ENCODE measurements at places on chromosomes 5 and 9. TPM values are rescaled to one million over a fixed set of nuclear protein-coding genes. Genes with fewer than 3 reads are reported as not detected.

DNA sequence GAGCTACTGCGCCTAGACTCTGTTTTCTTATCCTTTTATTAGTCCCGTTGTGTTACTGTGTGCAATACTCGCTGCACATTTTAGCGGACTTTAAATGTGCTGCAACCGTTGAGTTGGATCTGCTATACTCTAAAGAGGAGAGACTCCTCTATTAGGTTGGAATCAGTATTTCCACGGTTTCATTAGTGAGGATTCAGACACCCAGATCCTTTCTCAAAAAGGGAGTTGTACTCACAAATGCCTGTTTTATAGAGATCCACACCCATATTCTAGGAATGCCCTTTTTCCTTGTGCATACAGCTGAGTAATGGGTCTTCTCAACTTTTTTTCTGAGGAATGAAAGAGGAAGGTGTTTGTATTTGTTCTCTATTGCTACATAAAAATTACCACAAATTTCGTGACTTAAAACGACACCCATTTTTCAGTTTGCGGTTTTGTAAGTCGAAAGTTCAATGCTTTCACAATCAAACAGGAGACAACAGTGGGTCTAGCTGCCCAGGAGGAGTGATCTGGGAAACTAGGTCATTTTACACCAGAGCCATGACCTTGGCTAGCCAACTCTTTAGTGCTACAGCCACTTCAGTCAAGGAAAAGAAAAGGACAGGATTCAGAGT, 52.8 kb upstream of the SLC44A1 start:
- no peak for DNase-seq

GRCh38 chr5:88380332-88380731, 111.7 kb upstream of the TMEM161B start:
- no peak for DNase-seq

Gene MEIKIN
- not detected for total RNA-seq

DNA sequence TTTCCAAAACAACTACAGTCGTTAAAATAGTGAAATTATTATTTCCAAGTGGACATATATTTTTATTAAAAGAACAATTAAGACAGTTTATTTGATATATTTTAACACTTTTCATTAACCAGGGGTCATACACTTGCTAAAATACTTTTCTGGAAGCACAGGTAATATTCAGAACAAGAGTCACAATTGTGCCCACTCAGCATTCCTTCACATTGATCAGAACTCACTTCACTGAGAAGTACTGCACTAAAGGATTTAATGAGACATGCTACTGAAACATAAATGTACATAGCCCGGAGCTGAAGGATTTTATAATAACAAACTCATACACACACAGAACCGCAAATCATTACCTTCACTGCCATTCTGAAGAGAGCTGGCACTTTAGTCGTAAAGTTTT, 361.8 kb downstream of the ARL15 start:
- no peak for DNase-seq

GRCh38 chr5:76717222-76718083, 1.5 kb downstream of the F2R start:
- DNase-seq: no peak

DNA sequence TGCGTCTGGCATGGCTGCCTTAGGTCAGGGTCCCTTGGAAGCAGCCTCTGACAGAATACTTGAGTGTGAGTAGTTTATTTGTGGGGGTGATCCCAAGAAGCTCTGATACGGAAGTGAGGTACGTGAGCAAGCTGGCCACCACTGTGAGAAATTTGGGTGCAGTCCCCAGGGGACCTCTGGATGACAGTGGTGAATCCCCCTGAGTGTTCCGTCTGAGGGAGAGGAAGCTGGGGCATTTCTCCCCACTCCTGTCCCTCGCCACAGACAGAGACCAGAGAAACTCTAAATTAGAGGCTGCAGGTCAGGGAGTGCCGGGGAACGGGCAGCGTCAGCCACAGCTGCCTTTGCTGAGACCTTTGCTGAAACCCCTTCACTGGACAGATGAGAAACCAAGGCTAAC, 155.9 kb upstream of the COL5A1 start:
- DNase-seq: no peak

DNA sequence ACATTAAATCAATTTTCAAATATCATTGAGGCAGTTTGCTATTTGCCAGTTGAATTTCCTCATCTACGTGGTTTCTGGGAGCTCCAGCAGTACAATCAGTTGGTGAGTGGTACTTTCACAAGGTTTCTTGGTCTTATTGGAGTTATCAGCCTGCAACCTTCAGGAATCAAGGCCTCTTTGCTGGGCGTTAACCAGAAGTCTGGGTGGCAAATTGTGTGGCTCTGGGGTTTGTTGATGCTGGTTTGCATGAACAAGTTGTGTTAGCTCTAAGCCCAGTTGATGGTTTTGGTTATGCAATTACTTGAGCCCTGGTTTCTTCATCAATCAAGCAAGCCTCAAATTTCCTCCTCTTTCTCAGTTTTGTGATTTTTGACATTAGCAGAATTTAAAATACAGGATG, 152.9 kb upstream of the ANKRD55 start:
- DNase-seq: no peak

DNA sequence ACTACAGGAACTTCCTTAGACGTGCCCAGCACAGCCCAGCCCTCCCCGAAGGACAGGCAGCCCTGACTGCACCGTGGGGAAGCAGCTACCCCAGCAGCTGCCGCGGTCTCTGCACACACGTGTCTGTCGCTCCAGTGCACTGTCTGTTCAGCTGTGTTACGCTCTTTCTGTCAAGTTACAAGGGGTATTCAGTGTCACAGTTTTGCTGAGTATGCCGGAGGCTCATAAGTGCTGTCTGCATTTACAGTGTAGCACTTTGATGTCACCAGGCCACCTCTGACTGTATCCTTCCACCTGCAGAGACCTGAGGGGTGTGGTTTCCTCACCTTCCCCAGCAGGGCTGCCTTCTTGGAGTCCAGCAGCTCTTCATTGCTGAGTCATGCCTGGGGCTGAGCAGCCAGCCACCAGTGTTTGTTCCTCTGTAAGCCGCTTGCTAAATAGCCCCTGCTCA, 126.8 kb downstream of the EHMT1 start:
- no peak for DNase-seq

GRCh38 chr9:70998962-70999361, 122.5 kb downstream of the TRPM3 start:
- no peak for DNase-seq

DNA sequence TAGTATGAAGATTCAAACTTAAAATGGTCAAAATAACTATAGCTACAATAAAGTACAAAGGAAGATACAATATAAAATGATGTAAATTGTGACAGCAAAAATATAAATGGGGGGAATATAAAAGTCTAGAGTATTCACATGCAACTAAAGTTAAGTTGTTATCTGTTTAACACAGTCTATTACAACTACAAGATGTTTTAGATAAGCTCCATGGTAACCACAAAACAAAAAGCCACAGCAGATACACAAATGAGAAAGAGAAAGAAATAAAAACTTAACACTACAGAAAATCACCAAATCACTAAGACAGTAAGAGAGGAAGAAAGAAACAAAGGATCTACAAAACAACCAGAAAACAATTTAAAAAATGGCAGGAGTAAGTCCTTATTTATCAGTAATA, 17.0 kb upstream of the SH3TC2 start:
- DNase-seq: no peak

GRCh38 chr9:31137176-31138160, 1247.0 kb upstream of the ACO1 start:
- DNase-seq: no peak

- DNase-seq: no peak
Measured at GRCh38 chr5:135095052-135095715, 61.2 kb upstream of the PITX1 start.

Gene SPATA31A3
- not detected for total RNA-seq

Gene CRHBP
- 1.4 TPM for total RNA-seq

DNA sequence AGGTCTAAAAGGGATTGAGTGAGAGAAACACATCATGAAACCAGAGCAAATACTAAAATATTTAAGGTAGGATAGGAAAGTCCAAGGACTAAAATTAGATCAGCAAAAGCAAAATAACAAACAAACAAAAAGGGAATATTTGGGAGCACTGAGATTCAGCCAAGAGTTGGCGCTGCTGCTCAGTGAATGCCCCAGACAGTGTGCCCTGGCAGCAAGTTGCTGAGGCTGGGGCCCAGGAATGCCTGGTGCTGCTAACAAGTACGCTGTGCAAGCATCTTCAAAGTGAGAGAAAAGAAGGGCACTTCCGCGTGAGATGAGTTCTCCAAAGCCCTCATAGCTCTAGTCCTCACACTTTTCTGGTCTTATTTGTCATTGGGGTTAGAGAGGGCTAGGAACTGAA, 603.3 kb downstream of the EFNA5 start:
- DNase-seq: no peak

Gene IFNA21
- total RNA-seq: not detected

DNA sequence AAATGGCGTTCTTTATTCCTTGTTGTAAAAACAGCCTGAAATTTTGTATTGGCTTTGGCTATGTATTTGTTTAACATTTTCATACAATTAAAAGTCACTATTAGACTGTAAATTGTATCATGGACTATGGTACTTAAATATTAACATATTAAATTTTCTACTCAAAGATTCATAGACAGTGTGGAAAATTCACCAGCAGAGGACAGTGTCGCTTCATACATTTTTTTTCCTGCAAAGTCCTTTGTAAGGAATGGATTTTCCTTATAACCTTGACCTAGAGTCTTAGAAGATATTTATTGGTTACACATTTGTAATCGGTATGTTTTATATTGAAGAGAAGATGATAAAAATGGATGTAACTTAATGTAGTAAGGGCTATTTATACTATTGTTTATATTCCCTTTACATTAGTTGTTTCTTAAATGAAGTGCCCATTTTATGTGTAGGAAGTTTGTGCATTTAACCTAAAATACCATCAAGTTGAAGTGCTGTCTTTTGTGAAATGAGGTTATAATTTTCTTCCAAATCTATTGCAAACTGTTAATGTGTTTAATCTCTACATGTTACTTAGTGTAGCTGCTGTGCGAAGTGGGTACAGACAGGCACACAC, 150.1 kb downstream of the KDM4C start:
- peak; percentile 6 for DNase-seq

DNA sequence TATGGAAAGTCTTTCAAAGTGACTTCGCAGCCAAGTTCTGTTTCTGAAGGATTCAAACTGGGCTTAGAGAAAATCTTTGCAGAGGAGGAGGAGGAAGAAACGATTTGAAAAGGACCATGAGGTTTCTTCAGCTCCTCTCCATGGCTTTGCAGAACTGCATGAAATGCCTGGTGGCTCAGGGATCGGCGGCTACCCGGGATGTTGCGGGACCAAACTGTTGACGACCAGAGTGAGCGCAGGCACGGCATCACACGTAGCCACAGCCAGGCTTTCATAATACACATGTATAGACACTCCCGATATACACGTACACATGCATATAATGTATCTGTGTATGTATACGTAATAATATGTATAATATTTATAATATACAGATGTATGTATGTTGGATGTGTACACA, 180.0 kb downstream of the PAX5 start:
- DNase-seq: no peak

Gene HEMGN
- 8.3 TPM for total RNA-seq

GRCh38 chr9:73093016-73093739, 58.5 kb upstream of the ANXA1 start:
- DNase-seq: no peak
